ENCODE measurements at places on chromosomes 13 and 19.
A peak's percentile ranks its signal among the peaks of the same experiment; 100 is the strongest.

DNA sequence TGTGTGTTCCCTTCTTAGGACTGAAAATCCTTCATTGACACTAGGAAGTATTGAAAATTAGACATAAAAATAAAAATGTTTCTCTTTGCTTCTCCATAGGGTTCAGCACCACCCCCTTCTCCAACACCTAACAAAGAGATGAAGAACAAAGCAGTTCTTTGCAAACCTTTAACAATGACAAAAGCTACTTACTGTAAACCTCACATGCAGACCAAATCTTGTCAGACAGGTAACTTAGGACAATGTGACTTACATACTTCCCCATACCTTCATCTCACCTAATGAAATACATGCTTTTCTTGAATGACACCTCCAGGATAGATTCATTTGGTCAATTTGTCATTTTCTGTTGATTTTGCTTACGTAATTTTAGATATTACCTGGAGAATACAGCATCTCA lies 99.9 kb downstream of the ZMYM2 start:
- no peak for DNase-seq

DNA sequence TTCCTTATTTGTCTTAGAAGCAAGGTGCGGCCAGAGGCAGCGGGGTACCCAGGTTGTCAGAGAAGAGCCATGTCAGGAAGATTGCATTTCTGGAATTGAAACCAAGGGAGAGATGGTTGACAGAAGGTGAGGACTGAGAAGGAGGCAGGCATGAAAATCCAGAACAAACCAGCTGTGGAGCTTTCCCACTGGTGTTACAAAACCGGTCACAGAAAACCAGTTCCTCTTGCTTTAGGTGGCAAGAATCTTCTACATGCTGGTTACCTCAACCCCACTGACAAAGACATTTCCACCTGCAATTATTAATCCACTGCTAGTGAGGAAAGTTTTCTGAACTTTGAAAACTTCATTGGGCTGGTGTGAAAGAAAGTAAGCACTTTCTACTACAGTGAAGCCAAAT lies 64.0 kb upstream of the MED4 start:
- no peak for DNase-seq

- no peak for DNase-seq
Observed at GRCh38 chr13:20550799-20551198, 16.2 kb upstream of the IFT88 start.

- peak; percentile 26 for DNase-seq
Observed at GRCh38 chr13:38819053-38819452, 132.2 kb downstream of the FREM2 start.

DNA sequence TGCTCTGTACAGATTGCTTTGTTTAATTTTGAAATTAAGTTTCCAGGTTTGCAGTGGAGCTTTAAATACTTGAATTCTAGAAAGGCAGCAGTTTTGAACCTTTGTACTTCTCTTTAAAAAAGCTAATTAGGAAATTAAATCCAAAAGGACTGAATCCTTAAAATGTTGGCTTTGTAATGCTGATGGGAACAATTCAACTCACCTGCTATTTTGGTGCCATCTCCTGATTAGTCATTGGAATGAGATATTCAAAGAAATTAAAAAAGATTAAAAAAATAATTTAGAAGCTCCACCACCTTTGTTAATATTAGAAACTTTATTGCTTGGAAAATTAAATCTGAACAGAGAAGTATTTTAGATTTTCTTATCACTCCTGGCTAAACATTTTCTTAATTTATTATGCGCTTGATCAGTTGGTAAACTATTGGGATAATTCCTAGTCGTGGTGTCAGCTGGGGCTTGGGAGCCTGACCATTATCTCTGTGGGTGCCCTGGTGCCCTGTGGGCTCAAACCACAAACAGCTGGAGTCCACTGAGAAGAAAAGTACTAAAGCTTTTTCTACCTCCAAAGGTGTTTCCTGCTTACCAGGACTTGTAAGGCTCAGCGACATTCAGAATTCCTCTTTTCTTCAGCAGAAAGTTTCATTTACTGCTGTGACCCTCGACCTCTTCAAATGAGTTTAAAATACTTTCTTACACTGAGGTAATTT lies 540.4 kb downstream of the DIAPH3 start:
- no peak for DNase-seq

- no peak for DNase-seq
Observed at GRCh38 chr19:34502582-34503411, 21.2 kb downstream of the WTIP start.

GRCh38 chr13:21557995-21558394 lies 46.0 kb downstream of the MICU2 start:
- DNase-seq, result peak; percentile 40

DNA sequence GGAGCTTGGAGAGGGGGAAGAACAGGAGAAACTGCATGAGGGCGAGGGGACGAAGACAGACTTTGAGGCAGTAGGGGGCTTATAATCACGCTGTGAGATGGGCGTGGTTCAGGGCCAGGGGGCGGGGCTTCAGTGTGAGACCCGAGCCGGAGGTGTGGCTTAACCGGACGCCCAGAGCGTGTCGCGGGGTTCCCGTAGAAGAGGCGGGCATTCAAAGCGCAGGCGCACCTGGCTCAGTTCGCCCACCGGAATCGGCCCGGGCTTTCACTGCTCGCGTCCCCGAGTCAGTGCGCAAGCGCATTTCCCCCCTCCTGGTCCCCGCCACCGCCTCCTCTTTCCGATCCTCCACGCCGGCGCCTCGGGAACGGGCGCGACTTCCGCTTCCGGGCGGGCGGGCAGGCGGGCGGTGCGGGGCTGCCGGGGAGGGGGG lies 225 bp upstream of the ZNF865 start:
- peak; percentile 96 for DNase-seq

DNA sequence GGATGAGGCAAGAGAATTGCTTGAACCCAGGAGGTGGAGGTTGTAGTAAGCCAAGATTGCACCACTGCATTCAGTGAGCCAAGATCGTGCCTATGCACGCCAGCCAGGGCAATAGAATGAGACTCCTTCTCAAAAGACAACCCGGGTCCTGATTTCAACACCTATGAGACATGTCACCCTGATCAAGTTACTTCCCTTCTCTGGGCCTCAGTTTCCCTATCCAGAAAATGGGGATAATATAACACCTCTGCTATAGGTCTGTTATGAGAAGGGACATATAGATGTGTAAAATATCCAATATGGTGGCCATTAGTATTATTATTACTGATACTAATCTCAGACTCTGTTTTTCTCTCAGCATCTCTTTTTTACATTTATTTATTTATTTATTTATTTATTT lies 12.9 kb upstream of the GIPR start:
- DNase-seq, result no peak

GRCh38 chr19:46772170-46773017 lies 16.0 kb downstream of the SLC1A5 start:
- no peak for DNase-seq

DNA sequence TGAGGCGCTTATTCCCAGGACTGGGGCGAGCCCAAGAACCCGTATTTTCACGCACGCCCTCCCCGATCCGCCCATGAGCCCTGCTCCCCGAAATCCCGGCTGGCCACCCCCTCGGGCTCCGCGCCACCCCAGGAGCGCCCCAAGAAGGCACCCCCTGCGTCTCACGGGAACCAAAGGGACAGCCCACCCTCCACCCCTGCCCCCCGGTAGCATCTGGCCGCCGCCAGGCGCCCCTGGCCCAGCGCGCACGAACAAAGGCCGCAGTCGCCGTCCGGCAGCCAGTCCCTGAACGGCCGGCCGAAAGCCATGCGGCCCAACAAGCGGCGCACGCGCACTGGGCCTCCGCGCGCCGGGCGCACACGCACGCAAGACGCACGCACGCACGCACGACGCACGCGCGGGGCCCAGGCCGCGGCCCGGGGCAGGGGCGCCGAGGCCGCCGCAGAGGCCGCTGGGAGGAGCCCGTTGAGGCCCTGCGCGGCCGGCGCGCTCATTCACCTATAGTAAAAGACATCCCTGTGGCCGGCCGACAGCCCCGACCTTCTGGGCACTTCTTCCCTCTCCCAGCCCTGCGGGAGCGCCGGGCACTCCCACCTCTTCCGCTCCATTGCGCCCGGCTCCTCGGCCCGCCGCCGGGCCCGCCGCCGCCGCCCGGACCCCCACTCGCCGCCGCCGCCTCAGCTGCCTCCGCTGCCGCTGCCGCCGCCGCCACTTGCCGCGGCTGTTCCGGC lies 476 bp downstream of the MBD3 start:
- DNase-seq, result peak; percentile 89

DNA sequence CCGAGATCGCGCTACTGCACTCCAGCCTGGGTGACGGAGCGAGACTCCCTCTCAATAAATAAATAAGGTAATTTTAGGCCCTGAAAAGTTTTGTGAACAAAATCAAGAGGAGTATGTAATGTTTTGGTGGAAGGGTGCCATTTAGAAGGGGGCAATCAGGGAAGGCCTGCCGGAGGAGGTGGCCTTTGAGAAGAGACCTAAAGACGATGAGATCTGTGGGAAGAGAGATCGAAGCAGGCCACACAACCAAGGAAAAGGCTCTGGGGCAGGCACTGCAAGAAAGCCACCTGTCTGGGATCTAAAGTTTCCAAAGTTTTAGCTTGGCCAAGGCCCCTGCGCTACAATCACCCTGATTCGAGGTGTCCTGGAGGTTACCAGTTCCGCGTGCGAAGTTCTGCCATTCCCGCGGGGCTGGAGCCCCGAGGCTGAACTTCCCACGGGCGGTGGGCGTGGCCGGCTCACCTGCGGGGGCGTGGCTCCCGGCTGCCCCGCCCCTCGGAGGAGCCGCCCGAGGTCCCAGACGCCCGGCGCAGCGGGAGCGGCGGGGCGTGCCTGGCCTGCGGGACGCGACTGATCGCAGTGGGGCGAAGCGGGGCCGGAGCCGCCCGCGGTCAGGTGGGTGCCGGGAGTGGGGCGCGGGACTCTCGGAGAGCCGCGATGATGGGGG lies at the start of gene KLC3:
TSS of gene KLC3 (plus strand) at position 519 of the 667 bp plus-strand sequence. CDS start 4,792 bp downstream, outside the sequence.
- no peak for DNase-seq

- no peak for DNase-seq
Observed at GRCh38 chr13:113980489-113981064, 6.7 kb upstream of the C13orf46 start.

DNA sequence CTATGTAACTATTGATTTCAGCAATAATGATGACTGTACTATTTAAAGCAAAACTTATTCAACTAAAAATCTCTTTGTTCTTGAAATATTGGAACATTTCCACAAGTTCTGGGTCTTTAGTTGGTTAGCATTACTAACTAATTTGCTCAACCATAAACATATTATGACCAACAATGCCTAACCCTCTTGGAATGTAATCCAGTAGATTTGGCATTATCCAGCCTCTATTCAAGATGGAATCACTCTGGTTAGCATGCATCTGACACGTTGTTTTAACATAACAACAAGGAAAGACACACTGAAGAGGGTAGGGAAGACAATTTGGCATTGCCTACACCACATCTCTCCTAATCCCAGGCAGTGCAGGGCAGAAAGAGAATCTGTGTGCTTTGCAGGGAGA lies 941.3 kb upstream of the PCDH20 start:
- peak; percentile 1 for DNase-seq

GRCh38 chr13:33112766-33113165 lies 96.5 kb downstream of the KL start:
- no peak for DNase-seq

GRCh38 chr13:72536714-72537394 lies 190.6 kb downstream of the MZT1 start:
- no peak for DNase-seq

GRCh38 chr13:67298297-67298696 lies 68.2 kb upstream of the PCDH9 start:
- peak; percentile 15 for DNase-seq

GRCh38 chr13:46315491-46316075 lies 71.5 kb downstream of the RUBCNL start:
- no peak for DNase-seq

- DNase-seq, result no peak
Observed at GRCh38 chr19:32653599-32653915, 21.4 kb downstream of the ANKRD27 start.

- no peak for DNase-seq
Observed at GRCh38 chr13:110834572-110834971, 80.3 kb downstream of the ANKRD10 start.
